CD14-positive monocyte (primary cell): ENCODE measurements at places on chromosomes 11 and 22. TPM values are rescaled to one million over a fixed set of nuclear protein-coding genes. Genes with fewer than 3 reads are reported as not detected.

Gene ACR
- polyA plus RNA-seq = not detected

Gene NXPE2
- polyA plus RNA-seq = not detected

DNA sequence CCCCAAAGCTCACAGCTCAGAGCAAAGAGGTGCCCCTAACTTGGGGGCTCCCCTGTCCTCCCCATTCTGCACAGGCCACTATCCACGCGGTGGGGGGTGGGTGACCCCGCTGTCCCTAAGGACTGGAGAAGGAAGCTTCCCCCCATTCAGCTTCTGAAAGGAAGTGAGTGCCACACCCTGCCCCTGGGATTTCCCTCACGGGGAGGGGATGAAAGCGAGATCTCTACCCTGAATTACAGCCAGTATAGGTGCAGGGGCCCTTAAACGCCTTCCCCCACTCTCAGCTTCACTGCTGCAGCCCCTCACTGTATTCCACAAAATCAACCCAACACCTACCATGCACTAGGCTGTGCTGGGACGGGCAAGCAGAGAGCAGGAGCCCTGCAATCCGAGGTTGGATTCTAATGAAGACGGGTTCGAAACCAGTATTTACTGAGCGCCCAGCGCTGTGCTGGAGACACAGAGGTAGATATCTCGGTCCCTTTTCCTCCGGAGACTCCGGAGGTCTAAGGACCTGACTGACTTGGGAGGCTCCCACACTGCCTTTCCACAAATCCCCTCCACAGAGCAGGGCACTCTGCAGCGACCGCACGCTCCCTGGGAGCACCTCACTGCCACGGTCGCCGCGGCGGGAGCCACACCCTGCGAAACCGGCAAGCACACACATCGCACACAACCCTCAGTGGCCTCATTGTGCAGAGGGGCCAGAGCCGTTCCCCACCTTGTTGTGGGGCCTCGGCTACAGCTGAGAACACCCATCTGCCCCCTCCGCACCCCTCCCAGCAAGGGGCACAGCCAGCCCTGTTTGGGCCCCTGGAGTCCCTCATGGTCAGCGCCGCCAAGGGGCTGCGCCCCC, 1.8 kb downstream of the AHNAK start:
- DNase-seq = peak; percentile 64
- H3K27me3 ChIP-seq = no peaks in the 10 kb centered on the region
- H3K27ac ChIP-seq = peak overlapping the region; percentile 99
- H3K4me3 ChIP-seq = peak overlapping the region; percentile 83
- no peaks in the 10 kb centered on the region for H3K36me3 ChIP-seq

GRCh38 chr11:790721-791564, 1.1 kb upstream of the CEND1 start:
- H3K4me1 ChIP-seq = peaks cover 9% of the 10 kb centered on the region
- no peak overlapping the region for H3K27ac ChIP-seq
- DNase-seq = no peak
- H3K36me3 ChIP-seq = peaks cover 5% of the 10 kb centered on the region

GRCh38 chr11:108926171-108926840, 261.4 kb downstream of the DDX10 start:
- no peak overlapping the region for H3K4me3 ChIP-seq
- no peaks in the 10 kb centered on the region for H3K36me3 ChIP-seq
- no peaks in the 10 kb centered on the region for H3K4me1 ChIP-seq
- no peak for DNase-seq
- H3K27me3 ChIP-seq = no peaks in the 10 kb centered on the region
